A549 treated with Mapracorat at 1 μM for 4 hours (cell line): ENCODE measurements at places on chromosomes 16 and 17. TPM values are rescaled to one million over a fixed set of nuclear protein-coding genes. Genes with fewer than 3 reads are reported as not detected.

PMFBP1 gene
- total RNA-seq: 0.11 to 0.50 TPM (median 0.24 TPM) in 3 of 5 replicates, not detected in the others

DPH1 gene
- total RNA-seq: 38.2 to 45.5 TPM (median 44.4 TPM) in 5 replicates

IRX3 gene
- 4.2 to 6.5 TPM (median 5.4 TPM) in 5 replicates for total RNA-seq

SMARCD2 gene
- 52.0 to 62.8 TPM (median 57.0 TPM) in 5 replicates for total RNA-seq

CEP295NL gene
- 0.18 to 0.58 TPM (median 0.27 TPM) in 5 replicates for total RNA-seq

CSH2 gene
- total RNA-seq: not detected in 5 replicates

ARL5C gene
- total RNA-seq: not detected in 5 replicates

SLFN14 gene
- not detected in 5 replicates for total RNA-seq

TBC1D3E gene
- total RNA-seq: not detected in 5 replicates

AXIN2 gene
- total RNA-seq: 0.50 to 1.0 TPM (median 0.89 TPM) in 5 replicates

DPEP3 gene
- not detected in 5 replicates for total RNA-seq

DRC3 gene
- 1.4 to 3.5 TPM (median 1.9 TPM) in 5 replicates for total RNA-seq

ZPBP2 gene
- not detected in 5 replicates for total RNA-seq

IKZF3 gene
- total RNA-seq: not detected in 5 replicates

TP53TG3 gene
- total RNA-seq: 0.17 to 0.81 TPM (median 0.49 TPM) in 4 of 5 replicates, not detected in the other

NOMO2 gene
- total RNA-seq: 101 to 110 TPM (median 102 TPM) in 5 replicates

KRT16 gene
- 0.62 to 1.2 TPM (median 1.0 TPM) in 5 replicates for total RNA-seq

NXPH3 gene
- total RNA-seq: 0.85 to 1.1 TPM (median 0.90 TPM) in 5 replicates

FXR2 gene
- 51.9 to 59.1 TPM (median 57.7 TPM) in 5 replicates for total RNA-seq

PTGES3L gene
- 0.45 to 1.3 TPM (median 1.1 TPM) in 5 replicates for total RNA-seq

CCL4L2 gene
- total RNA-seq: not detected in 5 replicates

TMIGD1 gene
- total RNA-seq: not detected in 5 replicates

DNAH3 gene
- total RNA-seq: 0.09 to 0.33 TPM (median 0.21 TPM) in 5 replicates

ZNF423 gene
- 0.05 to 0.29 TPM (median 0.08 TPM) in 5 replicates for total RNA-seq

SERPINF2 gene
- total RNA-seq: 2.3 to 3.5 TPM (median 2.9 TPM) in 5 replicates

TSNAXIP1 gene
- 0.39 to 0.64 TPM (median 0.47 TPM) in 5 replicates for total RNA-seq

SPIRE2 gene
- total RNA-seq: 4.9 to 9.1 TPM (median 7.8 TPM) in 5 replicates

RAI1 gene
- total RNA-seq: 33.1 to 41.5 TPM (median 39.4 TPM) in 5 replicates

HBQ1 gene
- 4.6 to 8.2 TPM (median 7.1 TPM) in 5 replicates for total RNA-seq

MT3 gene
- 0.29 to 0.64 TPM (median 0.48 TPM) in 3 of 5 replicates, not detected in the others for total RNA-seq

KRTAP2-2 gene
- total RNA-seq: not detected in 5 replicates

CDK5R1 gene
- total RNA-seq: 4.6 to 6.3 TPM (median 5.8 TPM) in 5 replicates

CRHR1 gene
- 0.07 to 0.28 TPM (median 0.17 TPM) in 4 of 5 replicates, not detected in the other for total RNA-seq

KLHL10 gene
- total RNA-seq: 0.10 to 0.18 TPM (median 0.12 TPM) in 3 of 5 replicates, not detected in the others

GNGT2 gene
- 0.43 to 1.1 TPM (median 0.75 TPM) in 5 replicates for total RNA-seq

SOST gene
- total RNA-seq: not detected in 5 replicates

HS3ST2 gene
- total RNA-seq: not detected in 5 replicates

KCNG4 gene
- not detected in 5 replicates for total RNA-seq

CCT6B gene
- 1.4 to 2.0 TPM (median 1.6 TPM) in 5 replicates for total RNA-seq

RSPRY1 gene
- total RNA-seq: 27.7 to 36.2 TPM (median 34.9 TPM) in 5 replicates

CNTNAP4 gene
- not detected in 5 replicates for total RNA-seq

ZNF469 gene
- total RNA-seq: 6.1 to 11.5 TPM (median 9.9 TPM) in 5 replicates

ITGAL gene
- total RNA-seq: 0.03 to 0.21 TPM in 2 of 5 replicates, not detected in the others

ASB16 gene
- 0.07 to 0.32 TPM (median 0.12 TPM) in 3 of 5 replicates, not detected in the others for total RNA-seq

RPL23 gene
- 2,461 to 3,097 TPM (median 2,636 TPM) in 5 replicates for total RNA-seq

FBXO39 gene
- total RNA-seq: not detected in 5 replicates

AATK gene
- total RNA-seq: 0.25 to 0.65 TPM (median 0.33 TPM) in 5 replicates

DCUN1D3 gene
- 6.6 to 8.5 TPM (median 7.5 TPM) in 5 replicates for total RNA-seq

HEXIM1 gene
- total RNA-seq: 40.6 to 48.2 TPM (median 43.3 TPM) in 5 replicates

OR3A3 gene
- not detected in 5 replicates for total RNA-seq

CPHXL2 gene
- not detected in 5 replicates for total RNA-seq

MT4 gene
- total RNA-seq: not detected in 5 replicates

NGFR gene
- total RNA-seq: 0.63 to 0.97 TPM (median 0.81 TPM) in 5 replicates

SLC6A2 gene
- total RNA-seq: 0.07 to 0.09 TPM in 2 of 5 replicates, not detected in the others

ATP2A3 gene
- 3.8 to 6.1 TPM (median 4.2 TPM) in 5 replicates for total RNA-seq

HOXB7 gene
- 30.6 to 34.4 TPM (median 32.6 TPM) in 5 replicates for total RNA-seq

TMC8 gene
- 0.16 to 0.27 TPM (median 0.26 TPM) in 5 replicates for total RNA-seq

KCNH6 gene
- not detected in 5 replicates for total RNA-seq
